DND-41 (cell line): ENCODE measurements at places on chromosomes 1 and 21.

- peak; percentile 92 for DNase-seq
Observed at GRCh38 chr1:114342376-114342775, 168.6 kb downstream of the TRIM33 start.

DNA sequence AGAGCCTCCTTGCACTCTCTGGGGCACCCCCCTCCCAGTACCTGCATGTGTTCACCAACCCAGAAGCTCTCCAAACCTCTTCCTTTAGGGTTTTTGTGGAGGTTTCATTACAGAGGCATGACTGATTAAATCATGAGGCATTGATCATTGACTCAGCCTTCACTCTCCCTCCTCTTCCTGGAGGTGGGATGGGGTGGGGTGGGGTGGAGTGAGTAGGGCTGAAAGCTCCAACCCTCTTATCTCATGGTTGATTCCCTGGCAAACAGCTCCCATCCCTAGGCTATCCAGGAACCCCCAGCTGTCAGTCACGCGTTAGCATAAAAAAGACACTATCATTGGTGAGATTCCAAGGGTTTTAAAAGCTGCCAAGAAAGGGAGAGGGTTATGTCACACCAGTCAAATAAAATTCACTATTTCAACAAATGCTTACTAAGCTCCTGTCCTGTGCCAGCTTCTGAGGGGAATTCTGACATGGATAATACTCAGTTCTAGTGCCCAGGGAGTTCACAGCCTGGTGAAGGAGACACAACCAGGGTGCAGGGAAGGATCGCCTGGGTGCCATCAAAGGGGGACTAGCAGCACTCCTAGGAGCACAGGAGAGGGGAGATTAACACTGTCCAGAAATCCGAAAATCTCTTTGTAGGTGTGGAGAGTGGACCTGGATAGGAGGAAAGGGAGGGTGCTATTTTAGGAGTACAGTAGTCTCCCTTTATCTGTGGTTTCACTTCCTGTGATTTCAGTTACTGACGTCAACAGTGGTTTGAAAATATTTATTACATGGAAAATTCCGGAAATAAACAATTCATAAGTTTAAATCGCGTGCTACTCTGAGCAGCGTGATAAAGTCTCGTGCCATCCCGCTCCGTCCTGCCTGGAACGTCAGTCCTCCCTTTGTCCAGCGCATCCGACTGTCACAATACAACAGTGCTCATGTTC is 6.8 kb upstream of the IL24 start:
- no peak for DNase-seq

- DNase-seq = no peak
Observed at GRCh38 chr1:168243198-168243597, 17.4 kb downstream of the SFT2D2 start.

GRCh38 chr1:116733476-116734365 is 20.5 kb upstream of the CD2 start:
- no peak for DNase-seq

GRCh38 chr21:39523399-39523798 is 71.6 kb downstream of the SH3BGR start:
- DNase-seq = no peak

DNA sequence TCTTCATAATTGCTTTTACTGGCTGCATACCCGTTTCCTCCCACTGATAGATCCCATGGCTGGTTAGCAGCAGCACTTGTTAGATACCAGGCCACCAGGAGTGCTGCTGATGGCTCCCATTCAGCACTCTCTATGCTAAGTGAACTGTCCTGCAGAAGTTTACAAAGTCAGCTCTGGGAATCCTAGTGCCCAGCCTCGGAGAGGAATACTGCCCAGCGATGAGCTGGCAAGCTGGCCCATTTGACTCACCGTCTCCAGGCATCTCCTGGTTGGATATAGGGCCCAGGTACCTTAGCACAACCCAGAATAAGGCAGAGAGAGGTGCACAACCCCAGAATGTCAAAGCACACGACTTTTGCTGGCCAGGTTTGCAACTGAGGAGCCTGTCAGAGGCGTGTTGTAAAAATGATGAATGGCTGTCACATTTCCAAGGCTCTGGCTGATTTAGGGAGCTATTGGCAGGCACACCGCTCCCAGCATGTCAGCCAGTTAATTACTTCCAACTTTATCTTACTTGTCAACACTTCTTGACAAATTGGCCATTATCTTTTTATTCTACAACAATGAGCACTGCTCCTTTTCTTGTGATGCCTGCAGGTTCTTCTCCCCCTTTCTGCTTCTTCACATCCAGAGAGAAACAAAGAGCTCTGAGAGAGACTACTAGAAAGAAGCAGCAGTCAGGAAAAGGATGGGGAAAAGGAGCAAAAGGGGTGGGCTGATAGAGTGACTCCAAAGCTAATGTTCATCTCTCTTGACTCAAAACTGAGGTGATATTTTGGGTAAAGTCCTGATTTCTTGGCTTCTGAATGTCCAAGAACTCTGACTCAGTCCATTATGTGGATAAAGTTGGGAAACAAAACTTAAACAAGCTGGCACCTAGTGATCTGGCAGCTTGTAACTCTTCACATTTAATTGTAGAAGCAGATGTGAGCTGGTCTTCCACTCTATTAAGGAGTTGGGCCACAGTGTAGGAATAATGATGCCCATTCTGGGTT is 10.8 kb upstream of the ANGPTL7 start:
- no peak for DNase-seq

GRCh38 chr1:183477986-183478781 is 5.9 kb downstream of the SMG7 start:
- no peak for DNase-seq

DNA sequence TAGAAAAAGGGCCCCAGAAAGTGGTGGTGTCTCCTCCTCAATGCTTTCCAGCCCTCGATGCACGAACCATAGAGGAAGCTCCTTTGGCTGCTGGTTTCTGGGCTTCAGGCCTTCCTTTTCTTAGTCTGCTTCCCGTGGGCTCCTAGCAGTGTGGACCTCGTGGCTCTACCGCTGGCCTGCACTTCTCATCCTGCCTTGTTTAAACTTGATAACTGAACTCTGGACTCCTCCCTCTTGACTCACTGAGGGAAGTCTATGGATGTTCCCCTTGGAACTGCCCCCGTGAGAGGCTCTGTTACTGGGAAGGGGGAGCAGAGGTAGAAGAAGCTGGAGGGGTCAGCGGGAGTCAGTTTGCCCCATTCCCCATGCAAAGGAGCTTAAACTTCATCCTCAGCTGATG is 75.3 kb upstream of the WDR26 start:
- no peak for DNase-seq

- DNase-seq = no peak
Observed at GRCh38 chr1:8816831-8817411, 519 bp downstream of the RERE start.

DNA sequence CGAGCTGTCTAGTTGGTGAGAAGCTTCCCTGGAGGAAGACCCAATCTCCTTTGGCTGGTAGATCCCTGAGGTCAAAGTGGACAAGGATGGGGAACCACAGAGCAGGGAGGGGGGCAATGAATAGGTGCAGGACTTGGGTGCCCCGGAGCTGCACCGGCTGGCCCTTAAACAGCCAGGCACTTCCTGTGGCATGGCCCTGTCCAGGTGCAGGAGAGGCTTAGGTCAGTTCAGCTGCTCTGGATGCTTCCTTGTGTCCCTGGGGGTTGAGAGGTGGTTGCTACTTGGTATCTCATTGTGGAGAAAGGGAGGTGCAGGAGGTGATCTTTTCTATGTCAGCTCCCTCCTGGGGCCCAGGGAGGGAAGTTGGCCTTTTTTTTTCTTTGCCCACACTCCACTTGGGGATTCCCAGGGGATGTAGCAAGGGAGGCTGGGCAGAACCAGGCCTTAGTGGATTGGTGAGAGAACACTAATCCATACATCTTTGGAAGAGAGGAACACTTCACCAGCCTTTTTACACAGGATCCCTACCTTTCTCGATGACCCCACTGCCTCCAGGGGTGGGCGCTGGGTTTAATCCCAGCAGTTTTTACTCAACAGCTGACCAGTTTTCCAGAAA is 1.2 kb upstream of the ST3GAL3 start:
- peak; percentile 8 for DNase-seq

DNA sequence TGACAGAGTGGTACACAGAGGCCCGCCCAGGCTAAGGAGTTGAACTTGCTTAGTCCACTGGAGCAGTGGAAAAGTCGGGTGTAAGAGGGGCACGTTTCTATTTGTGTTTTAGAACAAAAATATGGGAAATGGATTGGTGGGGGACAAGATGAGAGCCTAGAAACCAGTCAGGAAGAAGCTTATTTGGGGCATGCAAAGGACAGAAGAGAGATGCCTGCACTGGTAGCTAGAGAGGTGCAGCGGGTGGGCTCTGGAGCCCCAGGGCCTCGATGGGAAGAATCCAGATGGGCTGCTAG is 1.2 kb upstream of the LIN9 start:
- DNase-seq = peak; percentile 21

- no peak for DNase-seq
Observed at GRCh38 chr21:16159971-16160350, 430.2 kb downstream of the USP25 start.

DNA sequence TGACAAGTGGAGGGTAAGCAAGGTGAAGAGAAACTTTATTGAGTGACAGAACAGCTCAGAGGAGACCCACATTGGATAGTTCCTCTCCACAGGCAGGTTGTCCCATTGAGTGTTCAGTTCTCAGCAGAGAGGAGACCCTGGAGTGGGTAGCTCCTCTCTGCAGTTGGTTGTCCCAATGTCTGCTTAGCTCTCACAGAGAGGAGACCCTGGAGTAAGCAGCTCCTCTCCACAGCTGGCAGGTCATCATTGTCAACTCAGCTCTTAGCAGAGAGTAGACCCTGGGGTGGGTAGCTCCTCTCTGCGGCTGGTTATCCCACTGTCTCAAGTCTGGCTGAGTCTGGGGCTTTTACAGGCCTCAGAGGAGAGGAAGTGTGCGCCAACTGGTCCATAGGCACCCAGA is 6.0 kb upstream of the CHD1L start:
- no peak for DNase-seq

GRCh38 chr1:111542187-111542586 is 38.8 kb upstream of the ADORA3 start:
- DNase-seq = no peak

GRCh38 chr21:41712730-41713129 is 54.1 kb downstream of the RIPK4 start:
- DNase-seq = no peak

DNA sequence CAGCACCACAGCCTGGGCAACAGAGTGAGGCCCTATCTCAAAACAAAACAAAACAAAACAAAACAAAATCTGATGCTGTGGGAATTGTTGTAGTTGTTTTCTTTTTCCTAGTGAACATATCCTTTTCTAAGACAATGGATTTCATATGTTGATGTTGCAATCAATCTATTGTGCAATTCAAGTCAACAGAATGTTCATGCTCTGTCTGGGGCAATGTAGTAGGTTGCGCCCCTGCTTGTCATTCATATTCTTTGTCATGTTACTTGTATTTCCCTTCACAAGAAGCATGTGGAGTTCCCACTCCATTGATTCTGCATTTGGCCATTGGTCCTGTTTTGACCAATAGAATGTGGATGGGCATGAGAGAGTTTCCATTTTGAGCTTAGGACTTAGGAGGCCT is 223.9 kb downstream of the DUSP10 start:
- no peak for DNase-seq

GRCh38 chr1:165816826-165817497 is 10.5 kb upstream of the UCK2 start:
- DNase-seq = no peak

DNA sequence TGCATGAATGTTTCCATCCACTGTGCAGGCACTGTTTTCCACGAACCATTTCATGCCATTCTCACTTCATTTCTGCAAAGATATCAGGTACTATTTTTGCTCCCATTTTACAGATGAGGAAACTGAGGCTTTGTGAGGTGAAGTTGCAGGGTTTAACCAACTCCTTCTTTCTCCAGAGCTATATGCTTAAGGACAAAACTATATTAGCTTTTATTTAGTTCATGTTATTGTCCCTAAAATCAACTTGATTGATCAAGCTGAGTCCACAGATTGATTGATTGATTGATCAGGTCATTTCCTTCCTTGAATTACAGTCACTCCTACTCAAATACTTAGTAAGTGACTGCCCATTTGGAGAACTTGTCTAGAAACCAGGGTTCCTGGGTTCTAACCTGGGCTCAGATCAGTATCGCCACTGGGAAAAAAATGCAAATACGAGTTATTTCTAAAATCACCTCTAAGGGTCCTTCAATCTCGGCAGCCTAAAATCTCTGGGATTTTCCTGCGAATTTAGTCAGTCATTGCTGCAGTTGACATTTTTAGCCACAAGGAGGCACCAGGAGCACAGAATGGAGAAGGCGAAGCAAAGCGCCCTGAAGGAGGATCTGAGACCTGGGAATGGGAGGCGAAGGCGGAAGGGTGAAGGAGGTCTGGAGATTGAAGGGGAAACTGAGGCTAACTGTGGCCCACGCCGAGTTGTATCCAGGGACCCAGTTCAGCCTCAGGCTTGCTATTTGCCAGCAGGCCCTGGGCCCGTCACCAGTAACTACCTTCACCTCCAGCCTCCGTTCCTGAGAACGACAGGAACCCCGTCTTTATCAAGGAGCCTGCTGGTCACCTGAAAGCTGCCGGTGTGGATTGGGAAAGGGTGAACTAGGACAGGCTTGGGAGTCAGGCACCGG is 14.3 kb upstream of the MUL1 start:
- DNase-seq = peak; percentile 65

DNA sequence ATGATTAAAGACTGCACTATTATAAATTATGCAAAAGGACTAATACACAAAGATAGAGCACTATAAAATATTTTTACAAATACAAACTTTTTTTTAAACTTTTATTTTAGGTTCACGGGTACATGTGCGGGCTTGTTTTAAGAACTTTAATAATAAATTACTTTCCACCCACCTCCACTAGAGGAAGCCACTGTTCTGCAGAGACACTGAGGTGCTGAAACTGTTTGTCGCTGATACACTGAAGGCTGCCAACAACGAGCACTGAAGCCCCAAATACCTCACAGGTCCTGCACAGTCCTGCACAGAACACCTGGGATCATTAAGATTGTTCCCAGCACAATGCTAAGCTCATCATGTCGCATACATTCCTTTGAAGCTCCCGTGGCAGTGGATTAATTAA is 19.9 kb downstream of the COA6 start:
- DNase-seq = no peak

DNA sequence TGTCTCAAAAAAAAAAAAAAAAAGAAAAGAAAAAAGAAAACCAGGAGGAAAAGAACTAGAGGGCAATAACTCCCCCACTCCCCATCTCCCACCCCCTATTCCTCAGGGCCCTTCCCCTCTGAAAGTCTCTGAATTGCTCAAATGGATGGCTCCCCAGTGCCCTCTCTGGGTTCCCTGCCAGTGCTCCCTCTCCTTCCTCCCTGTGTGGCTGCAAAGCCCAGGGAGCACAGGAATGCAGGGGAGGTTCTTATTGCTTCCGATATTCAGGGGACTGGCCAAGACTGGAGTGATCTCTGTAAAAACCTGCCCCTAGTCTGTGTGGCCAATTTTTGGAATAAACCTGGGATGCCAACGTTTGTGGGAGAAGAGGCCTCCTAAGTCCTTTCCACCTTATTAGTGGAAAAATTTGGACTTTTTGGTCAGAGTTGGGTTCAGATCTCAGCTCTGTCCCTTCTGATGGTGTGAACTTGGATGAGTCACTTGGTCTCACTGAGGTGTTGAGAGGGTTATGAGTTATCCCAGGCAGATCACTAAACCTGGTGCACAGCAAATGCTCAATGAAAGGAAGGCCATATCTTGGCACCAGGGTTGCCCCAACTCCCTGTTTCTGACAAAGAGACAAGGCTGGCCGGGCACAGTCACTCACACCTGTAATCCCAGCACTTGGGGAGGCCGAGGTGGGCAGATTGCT is 13.4 kb upstream of the ARHGEF10L start:
- no peak for DNase-seq
